ENCODE measurements at places on chromosomes 13 and 19. TPM values are rescaled to one million over a fixed set of nuclear protein-coding genes. Genes with fewer than 3 reads are reported as not detected.

- H3K4me1 ChIP-seq, result peaks cover 19% of the 10 kb centered on the region
- H3K27me3 ChIP-seq, result no peaks in the 10 kb centered on the region
- H3K27ac ChIP-seq, result peak overlapping the region; percentile 68
- H3K4me3 ChIP-seq, result no peak overlapping the region
- peaks cover 11% of the 10 kb centered on the region for H3K36me3 ChIP-seq
- DNase-seq, result no peak
These were observed 21.3 kb downstream of the ZNF77 start for GRCh38 chr19:2923510-2923909.

GRCh38 chr13:110301606-110302553 lies 5.1 kb downstream of the COL4A1 start:
- DNase-seq, result peak; percentile 66
- peak overlapping the region; percentile 2 for H3K4me3 ChIP-seq
- peaks cover 48% of the 10 kb centered on the region for H3K27me3 ChIP-seq
- H3K4me1 ChIP-seq, result peaks cover 8% of the 10 kb centered on the region
- H3K36me3 ChIP-seq, result no peaks in the 10 kb centered on the region

DNA sequence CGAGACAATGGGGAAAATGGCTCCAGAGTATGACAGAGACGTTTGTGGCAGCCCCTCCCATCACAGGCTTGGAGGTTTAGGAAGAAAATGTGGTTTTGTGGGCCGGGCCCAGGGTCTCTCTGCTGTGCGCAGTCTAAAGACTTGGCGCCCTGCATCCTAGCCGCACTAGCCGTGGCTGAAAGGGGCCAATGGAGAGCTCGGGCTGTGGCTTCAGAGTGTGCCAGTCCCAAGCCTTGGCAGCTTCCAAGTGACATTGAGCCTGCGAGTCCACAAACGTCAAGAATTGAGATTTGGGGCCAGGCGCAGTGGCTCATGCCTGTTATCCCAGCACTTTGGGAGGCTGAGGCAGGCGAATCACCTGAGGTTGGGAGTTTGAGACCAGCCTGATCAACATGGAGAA lies 513.1 kb downstream of the PCDH17 start:
- H3K36me3 ChIP-seq, result no peaks in the 10 kb centered on the region
- DNase-seq, result no peak
- H3K4me3 ChIP-seq, result no peak overlapping the region
- no peak overlapping the region for H3K27ac ChIP-seq

- no peak overlapping the region for H3K4me3 ChIP-seq
- no peak overlapping the region for H3K27ac ChIP-seq
- peaks cover 5% of the 10 kb centered on the region for H3K4me1 ChIP-seq
- no peaks in the 10 kb centered on the region for H3K36me3 ChIP-seq
- peak; percentile 46 for DNase-seq
- peaks cover 10% of the 10 kb centered on the region for H3K27me3 ChIP-seq
These were observed 6.6 kb upstream of the MCF2L start for GRCh38 chr13:112962396-112962795.

DNA sequence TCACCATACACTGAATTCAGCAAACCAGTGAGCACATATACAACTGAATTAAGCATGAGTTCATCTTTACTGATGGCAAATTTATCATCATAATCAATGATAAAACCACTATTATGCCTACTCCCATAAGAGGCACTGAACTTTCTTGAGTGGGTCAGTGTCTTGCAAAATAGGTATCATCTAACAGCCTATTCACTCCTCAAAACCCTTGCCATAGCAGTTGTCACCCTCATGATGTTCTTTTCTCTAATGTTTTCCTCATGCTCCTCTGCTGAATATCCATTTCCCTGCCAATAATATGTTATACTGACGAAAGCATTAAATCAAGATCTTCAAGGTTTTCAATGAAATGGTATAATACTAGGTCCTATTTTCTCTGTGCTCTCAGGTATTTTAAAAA lies 5.6 kb downstream of the ARGLU1 start:
- peaks cover 52% of the 10 kb centered on the region for H3K4me1 ChIP-seq
- H3K4me3 ChIP-seq, result no peak overlapping the region
- DNase-seq, result no peak
- no peak overlapping the region for H3K27ac ChIP-seq
- H3K27me3 ChIP-seq, result no peaks in the 10 kb centered on the region

The KIR2DL3 gene
- total RNA-seq, result not detected

The FRY gene
- 39.6 TPM for total RNA-seq

The PEX11G gene
- total RNA-seq, result 5.2 TPM

GRCh38 chr13:100803091-100803490 lies 128.5 kb upstream of the TMTC4 start:
- H3K27ac ChIP-seq, result no peak overlapping the region
- no peak for DNase-seq
- no peaks in the 10 kb centered on the region for H3K27me3 ChIP-seq
- H3K36me3 ChIP-seq, result no peaks in the 10 kb centered on the region
- H3K4me1 ChIP-seq, result no peaks in the 10 kb centered on the region

DNA sequence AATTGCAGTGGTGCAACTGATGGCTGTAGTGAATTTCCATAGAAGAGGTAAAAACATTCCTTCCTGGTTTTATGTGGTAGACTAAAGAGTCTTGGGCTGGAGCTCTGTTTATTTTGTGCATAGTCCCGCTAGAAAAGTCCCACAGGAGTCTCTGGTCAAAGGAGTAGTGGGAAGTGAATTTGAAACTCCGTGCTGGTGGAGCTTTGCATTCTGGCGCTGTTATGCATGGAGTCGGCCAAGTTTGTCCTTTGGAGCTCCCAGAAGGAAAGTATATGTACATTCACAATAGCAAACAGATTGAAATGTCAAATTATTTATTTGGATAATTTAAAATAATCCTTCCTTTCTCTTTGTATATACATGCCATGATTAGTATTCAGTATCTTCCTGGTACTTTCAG lies 296.5 kb downstream of the LMO7 start:
- H3K4me3 ChIP-seq, result no peak overlapping the region
- H3K27ac ChIP-seq, result no peak overlapping the region
- H3K36me3 ChIP-seq, result no peaks in the 10 kb centered on the region
- no peaks in the 10 kb centered on the region for H3K4me1 ChIP-seq

GRCh38 chr19:8204961-8205360 lies 4.2 kb upstream of the CERS4 start:
- H3K36me3 ChIP-seq, result no peaks in the 10 kb centered on the region
- H3K4me3 ChIP-seq, result no peak overlapping the region
- no peak overlapping the region for H3K27ac ChIP-seq
- H3K4me1 ChIP-seq, result peaks cover 16% of the 10 kb centered on the region
- H3K27me3 ChIP-seq, result peaks cover 5% of the 10 kb centered on the region

The RAB3A gene
- total RNA-seq, result 1.9 TPM

DNA sequence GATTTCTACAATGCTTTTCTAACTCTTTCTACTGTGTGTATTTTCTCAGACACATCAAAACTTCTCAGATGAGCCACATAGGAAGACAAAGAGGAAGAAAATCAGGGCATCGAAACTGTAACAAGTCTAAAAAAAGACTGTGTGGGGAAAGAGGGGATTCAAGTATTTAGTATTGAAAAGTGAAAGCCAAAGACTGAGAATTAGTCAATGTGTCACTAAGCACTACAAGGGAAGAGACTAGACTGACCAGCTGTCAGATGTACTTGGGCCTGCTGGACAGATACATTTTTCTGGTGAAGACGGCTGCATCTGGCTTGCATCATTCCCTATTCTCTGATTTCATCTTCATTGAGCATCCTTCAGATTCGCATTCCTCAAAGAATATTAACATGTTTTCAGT lies 25.4 kb downstream of the COMMD6 start:
- H3K4me3 ChIP-seq, result no peak overlapping the region
- no peak overlapping the region for H3K27ac ChIP-seq
- H3K4me1 ChIP-seq, result no peaks in the 10 kb centered on the region
- H3K27me3 ChIP-seq, result no peaks in the 10 kb centered on the region

The ADGRE1 gene
- total RNA-seq, result not detected

- no peak overlapping the region for H3K27ac ChIP-seq
- H3K4me1 ChIP-seq, result no peaks in the 10 kb centered on the region
- no peaks in the 10 kb centered on the region for H3K36me3 ChIP-seq
- DNase-seq, result no peak
- no peaks in the 10 kb centered on the region for H3K27me3 ChIP-seq
- H3K4me3 ChIP-seq, result no peak overlapping the region
These were observed 15.0 kb downstream of the MBD3L2B start for GRCh38 chr19:7006135-7006704.

GRCh38 chr19:16654627-16655026 lies 5.3 kb downstream of the SMIM7 start:
- no peak overlapping the region for H3K27ac ChIP-seq
- peaks cover 38% of the 10 kb centered on the region for H3K4me1 ChIP-seq
- H3K27me3 ChIP-seq, result no peaks in the 10 kb centered on the region

GRCh38 chr13:101493541-101493940 lies 41.1 kb downstream of the ITGBL1 start:
- no peaks in the 10 kb centered on the region for H3K4me1 ChIP-seq
- DNase-seq, result no peak
- no peaks in the 10 kb centered on the region for H3K27me3 ChIP-seq

DNA sequence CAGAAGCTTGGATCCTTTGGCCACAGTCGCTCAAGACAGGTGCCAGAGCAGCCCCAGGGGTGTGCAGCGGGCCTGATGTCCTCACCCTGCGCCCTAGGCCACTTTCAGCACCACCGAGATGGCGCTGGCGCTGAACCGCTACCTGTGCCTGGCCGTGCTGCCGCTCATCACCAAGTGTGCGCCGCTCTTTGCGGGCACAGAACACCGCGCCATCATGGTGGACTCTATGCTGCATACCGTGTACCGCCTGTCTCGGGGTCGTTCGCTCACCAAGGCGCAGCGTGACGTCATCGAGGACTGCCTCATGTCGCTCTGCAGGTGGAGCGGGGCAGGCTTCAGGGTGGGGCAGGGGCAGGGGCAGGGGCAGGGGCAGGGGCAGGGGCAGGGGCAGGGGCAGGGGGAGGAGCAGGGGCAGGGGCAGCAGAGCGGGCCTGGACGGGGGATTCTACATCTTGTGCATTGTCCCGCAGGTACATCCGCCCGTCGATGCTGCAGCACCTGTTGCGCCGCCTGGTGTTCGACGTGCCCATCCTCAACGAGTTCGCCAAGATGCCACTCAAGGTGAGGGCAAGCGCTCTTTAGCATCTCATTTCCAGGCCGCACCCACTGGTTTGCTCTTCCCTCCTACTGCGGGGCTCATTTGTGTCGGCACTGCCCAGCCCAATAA lies 69.1 kb downstream of the RYR1 start:
- peaks cover 5% of the 10 kb centered on the region for H3K27me3 ChIP-seq
- no peaks in the 10 kb centered on the region for H3K36me3 ChIP-seq
- H3K27ac ChIP-seq, result no peak overlapping the region
- no peak overlapping the region for H3K4me3 ChIP-seq

Measured in suprapubic skin (tissue), 4 donors.